OCI-M1 (cell line): ENCODE measurements at places on chromosomes 6 and 20.

- DNase-seq: peak; percentile 43
Observed at GRCh38 chr6:31979238-31979898, 2.5 kb upstream of the C4A start.

DNA sequence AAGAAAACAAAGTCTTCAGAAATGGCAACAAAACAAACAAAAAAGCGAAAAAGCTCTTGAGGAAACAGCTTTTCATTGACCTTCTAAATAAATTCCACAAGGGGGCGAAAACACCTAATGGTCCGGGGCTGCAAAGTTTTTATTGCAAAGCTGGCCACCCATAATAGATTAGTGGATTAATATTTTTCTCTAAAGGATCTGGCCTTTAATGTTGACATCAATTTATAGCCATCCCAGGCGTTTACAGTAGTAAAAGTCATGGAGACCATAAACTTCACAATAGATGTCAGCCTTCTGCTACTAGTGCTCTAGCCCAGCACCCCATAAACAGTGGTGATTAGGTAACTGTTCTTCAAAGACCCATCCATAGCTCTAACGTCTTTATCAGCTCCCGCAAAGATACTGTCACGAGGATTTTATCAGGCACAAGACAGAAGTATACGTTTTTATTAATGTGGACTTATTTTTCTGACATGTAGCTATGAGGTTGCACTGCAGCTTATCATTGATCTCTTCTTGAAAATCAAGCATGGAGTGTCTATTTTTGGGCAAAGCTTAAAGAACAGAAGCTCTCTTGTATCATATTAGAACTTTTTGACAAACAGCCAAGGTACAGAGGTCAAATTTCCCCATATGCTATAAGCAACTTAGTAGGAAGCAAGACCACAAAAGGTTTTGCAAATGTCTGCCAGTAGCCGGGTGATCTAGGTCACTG, 4.7 kb downstream of the CITED2 start:
- DNase-seq: peak; percentile 90

DNA sequence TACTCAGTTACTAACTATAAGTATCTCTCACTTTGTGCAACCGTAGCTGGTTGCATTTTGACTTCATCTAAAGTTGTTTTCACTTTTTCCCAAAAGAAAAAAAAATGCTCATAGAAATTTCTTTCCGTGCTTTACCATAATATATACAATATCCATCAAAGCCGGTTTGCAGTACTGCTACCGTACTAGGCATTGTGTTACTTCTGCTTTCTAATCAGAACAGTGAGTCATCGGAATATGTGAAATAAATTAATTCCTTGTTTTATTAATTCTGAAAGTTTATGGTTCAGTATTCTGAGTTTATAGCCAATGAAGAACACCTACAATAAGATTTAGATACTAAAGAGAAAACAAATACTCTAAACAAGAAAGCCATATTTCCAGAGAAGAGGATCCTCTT, 72.5 kb downstream of the TNFRSF21 start:
- DNase-seq: no peak

GRCh38 chr6:137176729-137177128, 3.3 kb upstream of the IL22RA2 start:
- DNase-seq: no peak

DNA sequence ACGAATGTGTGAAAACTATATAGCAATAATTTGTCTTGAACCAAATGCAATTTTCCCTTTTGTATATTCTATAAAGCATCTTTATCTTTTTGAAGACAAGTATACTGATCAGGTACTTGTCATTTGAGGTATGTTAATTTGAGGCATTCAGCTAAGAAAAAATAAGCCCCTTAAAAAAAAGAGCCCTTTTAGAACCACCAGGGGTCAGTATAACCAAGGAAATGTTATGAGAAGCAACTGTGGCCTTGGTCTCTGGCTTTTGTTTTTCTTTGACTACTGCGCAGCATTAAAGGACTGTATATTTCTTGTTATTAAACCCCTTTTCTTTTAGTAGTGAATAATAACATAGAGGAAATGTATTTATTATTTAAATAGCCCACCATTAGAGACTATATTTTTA, 43.1 kb downstream of the CD109 start:
- peak; percentile 87 for DNase-seq

- no peak for DNase-seq
Observed at GRCh38 chr6:55574556-55574955, 4.4 kb downstream of the HMGCLL1 start.

DNA sequence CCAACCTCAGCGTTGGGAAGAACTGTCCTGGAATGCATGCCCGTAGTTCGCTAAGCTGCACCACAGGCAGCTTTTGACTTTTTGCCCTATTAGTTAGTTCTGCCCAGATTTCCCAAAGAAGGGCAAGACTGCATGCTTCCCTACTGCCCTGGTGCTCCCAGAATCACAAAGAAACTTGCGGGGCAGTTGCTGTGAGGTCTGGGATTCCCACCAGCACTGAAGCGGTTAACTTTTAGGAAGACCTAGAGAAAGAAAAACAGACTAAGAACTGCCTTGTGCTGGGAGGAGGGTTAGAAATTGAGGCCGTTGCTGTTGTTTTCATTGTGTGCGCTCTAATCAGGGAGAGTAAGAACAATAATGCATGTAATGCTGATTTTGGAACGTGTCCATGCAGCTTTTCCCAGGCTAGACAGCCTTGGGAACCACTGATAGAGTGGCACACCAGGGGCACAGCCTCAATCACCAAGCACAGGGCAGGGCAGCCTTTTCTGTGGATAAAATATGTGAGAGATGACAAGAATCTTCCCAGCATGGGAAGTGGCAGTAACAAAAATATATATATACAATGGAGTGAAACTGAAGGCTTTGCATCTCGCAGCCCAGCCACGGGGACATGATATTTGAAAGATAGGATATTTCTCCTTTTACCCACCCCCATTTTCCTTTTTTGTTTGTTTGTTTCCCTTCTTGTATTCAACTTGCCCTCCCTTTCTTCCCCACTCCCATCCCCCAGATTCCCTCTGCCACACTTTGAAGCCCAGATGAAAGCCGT, 137.7 kb upstream of the HEY2 start:
- no peak for DNase-seq

GRCh38 chr20:36390719-36391415, 84.7 kb downstream of the DLGAP4 start:
- no peak for DNase-seq

DNA sequence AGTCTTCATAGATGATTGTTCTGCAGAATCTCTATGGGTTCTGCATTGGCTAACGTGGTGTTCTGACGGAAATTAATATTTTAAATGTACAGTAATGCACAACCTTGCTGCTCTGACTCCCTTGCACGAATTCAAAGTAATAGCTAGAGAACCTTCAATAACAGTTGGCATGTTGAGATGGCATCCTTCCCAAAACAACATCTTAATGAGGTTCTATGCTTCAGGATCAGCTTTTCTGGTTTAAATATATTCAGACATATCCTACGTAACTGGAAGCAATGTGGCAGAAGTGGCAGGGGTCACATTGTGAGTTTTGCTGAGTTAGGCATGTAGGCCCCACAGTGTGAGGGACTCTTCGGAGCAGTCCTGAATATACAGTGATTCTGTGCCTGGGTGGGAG, 25.7 kb downstream of the DSE start:
- DNase-seq: no peak

DNA sequence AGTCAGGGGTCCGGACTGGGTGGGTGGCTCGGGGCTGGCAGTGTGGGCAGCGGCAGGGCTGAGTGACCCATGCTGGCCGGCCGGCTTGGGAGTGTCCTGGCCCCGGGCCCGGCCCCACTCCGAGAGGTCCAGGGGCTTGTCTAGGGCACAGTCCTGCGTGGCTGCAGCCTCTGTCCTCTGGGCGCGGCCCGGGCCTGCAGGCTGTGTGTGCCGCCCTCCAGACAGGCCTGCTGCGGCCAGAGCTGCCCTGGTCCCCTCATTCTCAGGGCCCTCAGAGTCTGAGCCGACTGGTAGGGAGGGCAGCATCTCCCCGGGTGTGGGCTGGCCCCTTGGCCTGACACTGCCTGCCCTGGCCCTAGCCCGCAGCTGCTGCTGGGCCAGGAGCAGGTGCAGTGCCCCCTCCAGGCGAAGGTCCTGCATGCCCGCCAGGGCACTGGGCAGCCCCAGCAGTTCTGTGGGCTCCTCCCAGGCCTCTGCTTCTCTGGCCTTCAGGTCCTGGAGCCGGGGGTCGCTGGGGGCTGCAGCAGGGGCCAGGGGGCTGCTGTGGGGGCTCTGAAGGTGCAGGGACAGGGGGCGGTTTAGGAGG, 6.9 kb upstream of the CABLES2 start:
- peak; percentile 15 for DNase-seq

DNA sequence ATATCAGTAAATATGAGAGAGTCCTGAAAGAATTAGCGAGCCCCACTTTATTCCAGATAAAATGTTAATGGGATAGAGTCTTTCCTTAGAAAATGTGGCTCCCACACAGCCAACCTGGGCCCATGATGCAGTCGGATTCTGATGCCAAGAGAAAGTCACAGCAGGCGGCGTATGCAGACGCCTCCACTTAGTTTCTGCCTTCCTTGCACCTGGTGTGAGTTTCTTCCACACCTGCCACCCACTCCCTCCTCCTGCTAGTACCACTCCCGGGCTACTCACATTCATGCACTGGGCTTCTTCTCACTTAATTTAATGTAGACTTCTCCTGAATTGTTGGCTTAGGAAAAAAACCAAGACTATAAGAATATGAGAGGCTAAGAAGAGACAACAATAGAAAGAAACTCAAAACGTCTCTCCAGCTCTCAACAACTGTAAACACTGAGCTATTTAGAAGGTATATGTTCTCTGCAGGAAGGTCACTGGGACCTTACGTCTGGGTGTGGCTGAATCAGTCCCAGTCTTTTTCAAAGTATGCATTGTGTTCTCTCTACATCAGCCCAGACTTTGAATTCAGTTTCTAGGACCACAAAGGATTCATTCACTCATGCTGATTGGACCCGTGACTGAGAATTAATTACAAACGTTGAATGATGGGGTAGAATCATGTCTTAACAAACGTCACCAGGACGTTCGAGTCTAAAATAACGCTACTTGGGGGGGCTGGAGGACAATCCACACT, 70.4 kb downstream of the GCNT2 start:
- no peak for DNase-seq

DNA sequence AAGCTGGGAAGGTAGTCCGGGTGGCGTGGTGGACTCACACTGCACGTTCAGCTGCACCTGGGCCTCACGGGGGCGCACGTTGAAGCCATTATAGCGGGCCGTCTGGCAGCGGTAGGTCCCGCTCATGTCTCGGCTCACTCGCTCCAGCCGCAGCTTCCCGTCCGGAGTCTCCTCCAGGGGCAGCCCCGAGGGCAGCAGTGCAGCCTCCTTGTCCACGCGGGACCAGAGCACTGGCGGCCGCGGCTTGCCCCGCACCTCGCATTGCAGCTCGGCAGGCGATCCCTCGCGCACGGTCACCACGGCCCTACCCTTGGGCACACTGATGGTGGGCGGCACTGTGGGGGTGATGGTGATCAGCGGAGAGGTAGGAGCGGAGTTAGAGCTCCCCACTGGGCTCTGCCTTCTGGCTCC, 47.6 kb downstream of the MDGA1 start:
- DNase-seq: no peak

DNA sequence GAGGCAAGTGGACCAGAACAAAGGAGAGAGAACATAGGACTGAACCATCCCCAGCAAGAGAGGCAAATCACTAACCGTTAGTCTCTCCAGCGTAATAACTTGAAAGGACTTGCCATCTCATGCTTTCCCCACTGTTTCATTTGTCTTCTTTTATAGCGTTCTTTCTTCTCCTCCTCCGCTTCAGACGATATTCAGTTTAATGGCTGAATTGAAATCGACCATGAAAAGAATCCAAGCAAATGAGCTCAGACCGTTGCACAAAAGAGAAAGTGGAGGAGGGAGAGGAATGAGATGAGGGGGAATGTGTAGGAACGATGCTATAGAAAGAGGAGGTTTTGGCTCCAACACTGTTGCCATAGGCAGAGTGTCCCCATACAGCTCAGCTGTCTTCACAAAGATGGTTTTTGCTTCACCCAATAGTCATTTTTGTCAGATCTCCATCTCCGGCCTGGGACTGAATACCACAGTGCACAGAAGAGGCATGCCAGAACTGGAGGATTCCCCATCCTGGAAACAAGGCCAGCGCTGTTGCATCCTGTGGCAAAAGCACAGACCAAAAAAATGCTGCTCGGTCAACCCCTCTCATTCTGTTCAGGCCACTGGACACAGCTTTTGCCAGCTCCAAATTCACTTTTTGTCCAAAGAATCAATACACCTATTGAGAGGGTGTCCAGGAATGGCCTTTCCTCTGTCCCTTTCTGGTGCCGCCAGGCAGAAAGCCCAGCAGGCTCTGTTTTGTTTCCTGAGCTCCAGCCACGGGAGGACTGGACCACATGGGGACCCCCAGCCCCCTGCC, 176.1 kb downstream of the ID4 start:
- DNase-seq: no peak

- DNase-seq: no peak
Observed at GRCh38 chr20:47309806-47310426, 46.6 kb downstream of the ZMYND8 start.

DNA sequence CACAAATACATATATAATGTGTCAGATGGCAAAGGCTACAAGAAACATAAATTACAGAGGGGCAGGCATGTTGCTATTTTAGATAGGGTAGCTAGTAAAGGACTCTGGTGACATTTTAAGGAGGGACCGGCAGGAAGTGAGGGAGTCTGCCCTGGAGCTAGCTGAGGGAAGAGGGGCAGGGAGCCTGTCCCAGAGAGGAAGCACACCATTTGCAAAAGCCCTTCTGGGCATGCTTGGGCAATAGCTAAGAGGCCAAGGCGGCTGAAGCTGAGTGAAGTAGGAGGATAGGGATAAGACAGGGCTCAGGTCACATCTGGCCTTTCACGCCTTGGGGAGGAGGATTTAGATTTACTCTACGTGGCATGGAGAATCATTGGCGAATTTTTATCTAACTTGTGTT, 96.2 kb downstream of the RTN4IP1 start:
- DNase-seq: no peak

GRCh38 chr6:40897390-40898003, 141.5 kb downstream of the UNC5CL start:
- no peak for DNase-seq

DNA sequence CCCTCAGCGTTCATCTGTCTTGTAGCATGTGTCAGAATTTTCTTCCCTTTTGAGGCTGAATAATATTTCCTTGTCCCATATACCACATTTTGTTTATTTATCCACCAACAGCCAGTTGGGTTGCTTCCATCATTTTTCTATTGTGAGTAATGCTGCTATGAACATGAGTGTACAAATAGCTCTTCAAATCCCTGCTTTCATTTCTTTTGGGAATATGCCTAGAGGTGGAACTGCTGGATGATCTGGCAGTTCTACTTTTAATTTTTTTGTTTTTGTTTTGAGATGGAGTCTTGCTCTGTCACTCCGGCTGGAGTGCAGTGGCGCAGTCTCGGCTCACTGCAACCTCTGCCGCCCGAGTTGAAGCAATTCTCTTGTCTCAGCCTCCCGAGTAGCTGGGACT, 64.7 kb downstream of the SASH1 start:
- DNase-seq: no peak

DNA sequence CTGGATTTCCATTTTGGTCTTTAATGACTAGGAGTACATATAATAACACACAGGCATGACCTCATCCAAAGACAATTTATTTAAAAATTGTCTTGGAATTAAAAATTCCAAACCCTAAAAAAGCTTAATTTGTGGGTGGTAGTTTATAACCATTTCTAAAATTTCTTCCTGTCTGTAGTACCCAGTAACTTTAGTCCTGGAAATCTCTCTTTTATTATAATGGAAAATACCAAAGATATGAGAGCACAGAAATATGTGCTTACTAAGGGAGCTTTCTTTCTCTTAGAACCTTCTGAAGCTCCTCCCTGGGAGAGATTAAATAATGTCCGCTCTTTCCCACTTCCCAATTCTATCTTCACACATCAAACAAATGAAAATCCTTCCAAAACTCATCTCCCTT, 70.5 kb upstream of the PRL start:
- DNase-seq: no peak
